ENCODE measurements at places on chromosomes 13 and 19.

GRCh38 chr19:3798137-3798536 is 12.0 kb upstream of the MATK start:
- DNase-seq = no peak

- no peak for DNase-seq
These were observed 1183.9 kb downstream of the DIAPH3 start for GRCh38 chr13:58979851-58980250.

DNA sequence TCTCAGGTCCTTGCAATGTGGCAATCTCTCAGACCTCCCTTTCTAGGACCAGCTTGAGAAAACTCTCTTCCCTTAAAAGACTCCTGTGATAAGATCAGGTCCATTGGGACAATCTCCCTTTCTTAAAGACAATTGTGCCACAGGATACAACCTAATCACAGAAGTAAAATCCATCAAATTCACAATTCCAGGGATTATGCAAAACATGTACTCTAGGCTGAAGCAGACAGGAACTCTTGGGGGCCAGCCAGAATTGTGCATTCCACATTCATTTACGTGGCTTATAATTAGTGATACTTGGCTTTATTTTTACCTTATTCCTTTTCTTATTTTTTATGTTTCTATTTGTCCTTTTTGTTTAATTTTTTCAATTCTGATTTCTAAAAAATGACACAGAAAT is 257.9 kb downstream of the KLF12 start:
- no peak for DNase-seq

GRCh38 chr13:64277097-64277496 is 2861.4 kb upstream of the PCDH20 start:
- no peak for DNase-seq

- no peak for DNase-seq
These were observed 190.0 kb upstream of the IRS2 start for GRCh38 chr13:109976206-109976997.

- DNase-seq = peak; percentile 88
These were observed 4.9 kb downstream of the THAP8 start for GRCh38 chr19:36049080-36049698.

GRCh38 chr19:18594824-18595373 is 6.3 kb downstream of the REX1BD start:
- DNase-seq = no peak

- no peak for DNase-seq
These were observed 48.6 kb downstream of the NLRP12 start for GRCh38 chr19:53775524-53775923.

DNA sequence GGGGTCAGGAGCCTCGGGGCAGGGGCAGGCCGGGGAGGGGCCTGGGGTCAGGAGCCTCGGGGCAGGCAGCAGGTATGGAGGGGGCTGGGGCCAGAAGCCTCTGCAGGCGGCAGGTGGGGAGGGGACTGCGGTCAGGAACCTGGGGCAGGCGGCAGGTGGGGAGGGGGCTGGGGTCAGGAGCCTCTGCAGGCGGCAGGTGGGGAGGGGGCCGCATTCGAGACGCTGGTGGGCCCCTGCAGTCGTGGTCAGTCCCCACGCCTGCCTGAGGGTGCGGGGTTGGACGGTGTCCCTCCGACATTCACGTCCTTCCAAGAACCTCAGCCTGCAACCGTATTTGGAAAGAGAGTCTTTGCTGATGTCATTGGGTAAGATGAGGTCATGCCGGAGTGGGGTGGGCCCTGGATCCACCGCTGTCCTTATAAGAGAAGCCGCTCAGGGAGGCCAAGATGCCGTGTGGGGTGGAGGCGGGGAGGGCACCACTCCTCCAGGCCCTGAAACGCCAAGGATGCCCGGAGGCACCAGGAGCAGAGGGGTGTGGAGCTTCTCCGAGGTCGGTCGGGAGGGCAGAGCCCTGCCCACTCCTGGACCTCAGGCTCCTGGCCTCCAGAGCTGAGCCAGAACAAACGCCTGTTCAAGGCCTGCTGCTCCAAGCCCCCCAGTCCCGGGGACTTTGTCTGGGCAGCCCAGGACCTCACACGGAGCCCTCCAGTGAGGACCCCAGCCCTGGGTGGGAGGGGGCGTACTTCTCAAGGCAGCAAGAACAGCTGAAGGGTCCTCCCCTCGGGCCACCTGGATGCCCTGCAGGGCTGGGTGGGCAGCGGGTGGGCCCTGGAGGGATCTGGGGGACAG is 30.1 kb downstream of the PIP5K1C start:
- no peak for DNase-seq

DNA sequence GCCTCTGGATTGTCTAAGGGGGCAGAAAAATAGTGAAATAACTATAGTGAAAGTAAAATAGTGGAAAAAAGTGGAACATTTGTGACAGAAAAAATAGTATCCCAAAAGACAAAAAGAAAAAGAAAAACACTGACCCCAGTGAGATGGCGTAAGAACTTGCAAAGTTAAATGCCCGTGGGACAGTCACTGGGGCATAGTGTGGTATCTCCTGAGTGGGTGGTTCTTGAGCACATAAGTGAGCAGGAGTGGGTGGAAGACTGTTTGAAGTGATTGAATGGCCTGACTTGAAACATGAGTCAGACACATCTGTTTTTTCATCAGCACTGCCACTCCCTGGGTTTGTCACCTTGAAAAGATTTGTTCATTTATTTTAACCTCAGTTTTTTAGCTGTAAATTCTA is 2.5 kb downstream of the ZNF430 start:
- DNase-seq = no peak

DNA sequence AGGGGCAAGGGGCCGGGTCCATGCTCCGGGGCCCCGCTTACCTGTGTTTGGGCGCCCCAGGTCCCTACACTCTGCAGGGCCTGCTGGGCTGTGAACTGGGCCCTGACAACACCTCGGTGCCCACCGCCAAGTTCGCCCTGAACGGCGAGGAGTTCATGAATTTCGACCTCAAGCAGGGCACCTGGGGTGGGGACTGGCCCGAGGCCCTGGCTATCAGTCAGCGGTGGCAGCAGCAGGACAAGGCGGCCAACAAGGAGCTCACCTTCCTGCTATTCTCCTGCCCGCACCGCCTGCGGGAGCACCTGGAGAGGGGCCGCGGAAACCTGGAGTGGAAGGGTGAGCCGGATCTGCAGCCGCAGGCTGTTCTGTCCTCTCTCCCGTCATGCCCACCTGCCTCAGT is 1.7 kb downstream of the FCGRT start:
- no peak for DNase-seq

DNA sequence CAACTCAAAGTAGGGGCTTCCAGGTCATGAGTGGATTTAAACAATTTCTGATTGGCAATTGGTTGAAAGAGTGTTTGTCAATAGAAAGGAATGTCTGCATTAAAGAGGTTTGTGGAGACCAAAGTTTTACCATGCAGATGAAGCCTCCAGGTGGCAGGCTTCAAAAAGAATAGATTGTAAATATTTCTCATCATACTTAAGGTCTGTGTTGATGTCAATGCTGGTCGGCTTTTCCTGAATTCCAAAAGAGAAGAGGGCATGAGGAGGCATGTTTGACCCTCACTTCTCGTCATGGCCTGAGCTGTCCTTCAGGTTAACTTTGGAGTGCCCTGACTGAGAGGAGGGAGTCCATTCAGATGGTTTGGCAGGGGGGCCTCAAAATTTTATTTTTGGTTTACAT is 125.4 kb upstream of the RFC3 start:
- no peak for DNase-seq

DNA sequence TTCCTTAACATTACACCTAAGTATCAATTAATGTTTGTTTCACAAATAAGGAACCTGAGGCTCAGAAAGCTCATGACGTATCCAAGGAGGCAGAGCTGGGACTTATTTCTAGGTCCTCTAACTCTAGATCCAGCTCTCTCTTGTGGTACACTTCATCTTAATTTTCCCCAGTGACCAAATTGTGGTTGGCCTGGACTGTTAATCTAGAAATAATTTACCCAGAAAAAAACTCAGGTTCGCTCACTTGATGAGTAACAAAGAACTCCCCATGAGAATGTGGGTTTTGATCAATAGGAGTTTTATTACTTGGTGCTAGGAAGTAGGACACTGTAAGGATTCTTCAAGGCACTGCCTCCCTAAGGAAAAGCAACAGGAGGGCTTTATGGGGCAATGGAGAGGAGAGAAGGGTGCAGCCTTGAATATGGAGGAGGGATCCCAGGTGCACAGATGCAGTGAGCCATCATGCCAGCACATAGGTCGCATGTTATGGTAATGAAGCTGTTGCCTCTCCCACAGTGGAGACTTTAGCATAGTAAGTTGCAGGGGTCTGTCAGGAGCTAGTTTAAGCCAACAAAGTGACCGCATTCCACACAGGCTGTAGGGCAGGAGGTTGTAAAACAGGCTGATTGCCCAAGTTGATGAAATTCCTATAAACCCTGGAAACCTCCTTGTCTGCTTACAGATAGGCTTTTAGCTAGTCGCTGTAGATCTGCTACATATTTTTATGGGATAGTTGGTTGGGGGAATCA is 14.7 kb downstream of the RAP2A start:
- no peak for DNase-seq

DNA sequence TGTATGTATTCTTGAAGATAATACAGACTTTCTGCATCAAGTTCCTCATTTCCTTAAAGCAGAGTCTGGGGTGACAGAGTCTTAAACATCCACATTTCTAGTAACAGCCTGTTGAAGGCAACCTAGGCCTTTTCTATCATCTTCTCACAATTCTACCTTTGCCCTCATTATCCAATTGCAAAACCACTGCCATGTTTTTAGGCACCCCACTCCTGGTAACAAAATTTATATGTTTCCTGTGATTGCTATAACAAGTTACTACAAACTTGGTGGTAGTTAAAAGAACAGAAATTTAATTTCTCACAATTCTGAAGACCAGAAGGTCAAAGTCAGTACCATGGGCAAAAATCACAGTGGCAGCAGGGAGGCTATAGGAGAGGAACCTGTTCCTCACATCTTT is 33.1 kb downstream of the TUBA3C start:
- no peak for DNase-seq

DNA sequence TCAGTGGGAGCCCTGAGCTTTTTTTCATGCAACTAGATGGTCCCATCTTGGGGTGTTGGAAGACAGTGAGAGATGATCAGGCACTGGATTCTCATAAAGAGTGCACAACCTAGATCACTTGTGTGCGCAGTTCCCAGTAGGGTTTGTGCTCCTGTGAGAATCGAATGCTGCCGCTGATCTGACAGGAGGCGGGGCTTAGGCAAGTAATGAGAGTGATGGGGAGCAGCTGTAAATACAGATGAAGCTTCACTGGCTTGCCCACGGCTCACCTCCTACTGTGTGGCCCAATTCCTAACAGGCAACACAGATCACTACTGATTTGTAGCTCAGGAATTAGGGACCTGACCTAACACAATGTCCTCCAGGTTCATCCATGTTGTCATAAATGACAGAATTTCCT is 43.6 kb upstream of the UBAC2 start:
- DNase-seq = no peak

- no peak for DNase-seq
These were observed 207.4 kb downstream of the NHLRC3 start for GRCh38 chr13:39245688-39246087.

GRCh38 chr13:56906909-56907308 is 233.8 kb upstream of the PRR20A start:
- DNase-seq = no peak

GRCh38 chr19:4547303-4548237 is 7.7 kb upstream of the LRG1 start:
- peak; percentile 90 for DNase-seq

DNA sequence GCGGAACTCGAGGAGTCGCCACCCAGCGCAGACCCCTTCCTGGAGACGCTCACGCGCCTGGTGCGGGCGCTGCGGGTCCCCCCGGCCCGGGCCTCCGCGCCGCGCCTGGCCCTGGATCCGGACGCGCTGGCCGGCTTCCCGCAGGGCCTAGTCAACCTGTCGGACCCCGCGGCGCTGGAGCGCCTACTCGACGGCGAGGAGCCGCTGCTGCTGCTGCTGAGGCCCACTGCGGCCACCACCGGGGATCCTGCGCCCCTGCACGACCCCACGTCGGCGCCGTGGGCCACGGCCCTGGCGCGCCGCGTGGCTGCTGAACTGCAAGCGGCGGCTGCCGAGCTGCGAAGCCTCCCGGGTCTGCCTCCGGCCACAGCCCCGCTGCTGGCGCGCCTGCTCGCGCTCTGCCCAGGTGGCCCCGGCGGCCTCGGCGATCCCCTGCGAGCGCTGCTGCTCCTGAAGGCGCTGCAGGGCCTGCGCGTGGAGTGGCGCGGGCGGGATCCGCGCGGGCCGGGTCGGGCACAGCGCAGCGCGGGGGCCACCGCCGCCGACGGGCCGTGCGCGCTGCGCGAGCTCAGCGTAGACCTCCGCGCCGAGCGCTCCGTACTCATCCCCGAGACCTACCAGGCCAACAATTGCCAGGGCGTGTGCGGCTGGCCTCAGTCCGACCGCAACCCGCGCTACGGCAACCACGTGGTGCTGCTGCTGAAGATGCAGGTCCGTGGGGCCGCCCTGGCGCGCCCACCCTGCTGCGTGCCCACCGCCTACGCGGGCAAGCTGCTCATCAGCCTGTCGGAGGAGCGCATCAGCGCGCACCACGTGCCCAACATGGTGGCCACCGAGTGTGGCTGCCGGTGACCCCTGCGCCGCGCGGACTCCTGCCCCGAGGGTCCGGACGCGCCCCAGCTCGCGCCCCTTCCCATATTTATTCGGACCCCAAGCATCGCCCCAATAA is 2.3 kb downstream of the AMH start:
- DNase-seq = no peak

GRCh38 chr13:102704238-102705058 is 9.6 kb upstream of the METTL21C start:
- DNase-seq = no peak

GRCh38 chr13:46606970-46607369 is 54.0 kb downstream of the LRCH1 start:
- no peak for DNase-seq

DNA sequence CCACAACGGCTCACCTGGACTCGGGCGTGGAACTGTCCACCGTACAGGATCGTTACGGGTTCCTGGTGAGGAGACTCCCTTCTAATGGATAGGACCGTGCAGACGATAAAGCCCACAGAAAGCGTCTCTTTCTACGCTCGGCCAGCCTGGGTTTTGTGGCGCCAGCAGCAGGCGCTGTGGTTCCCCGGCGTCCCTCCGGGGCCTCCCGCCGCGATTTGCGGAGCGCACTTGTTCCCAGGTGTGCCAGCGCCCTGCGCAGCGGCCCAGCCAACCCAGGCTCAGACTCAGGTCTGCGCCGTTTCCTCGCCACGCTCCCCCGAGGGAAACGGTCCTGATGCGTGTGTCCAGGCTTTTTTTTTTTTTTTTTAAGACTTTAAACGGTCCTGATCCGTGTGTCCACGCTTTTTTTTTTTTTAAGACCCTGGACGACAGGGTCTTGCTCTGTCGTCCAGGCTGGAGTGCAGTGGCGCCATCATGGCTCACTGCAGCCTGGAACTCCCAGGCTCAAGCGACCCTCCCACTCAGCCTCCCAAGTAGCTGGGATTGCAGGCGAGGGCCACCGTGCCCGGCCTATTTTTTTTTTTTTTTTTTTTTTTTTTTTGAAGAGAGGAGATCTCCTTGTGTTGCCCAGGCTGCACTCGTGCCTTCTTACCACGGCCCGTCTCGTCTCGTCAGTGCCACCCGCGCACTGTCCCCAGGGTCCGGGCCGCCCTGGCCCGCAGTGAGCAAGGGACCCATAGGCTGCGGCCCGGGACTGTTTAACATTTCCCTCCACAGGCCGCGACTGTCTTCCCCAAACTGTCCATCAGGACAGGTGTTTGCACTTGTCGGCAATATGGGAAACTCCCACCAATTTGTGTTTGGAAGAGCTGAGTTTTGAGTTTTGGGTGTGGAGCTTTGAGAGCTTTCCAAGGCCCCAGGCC is 23.8 kb downstream of the GJA3 start:
- no peak for DNase-seq
